ENCODE measurements at places on chromosomes 7 and 10.
A peak's percentile ranks its signal among the peaks of the same experiment; 100 is the strongest.

GRCh38 chr7:55533729-55534080, 38.6 kb downstream of the VOPP1 start:
- no peak for DNase-seq

- no peak for DNase-seq
Observed at GRCh38 chr7:45052011-45052410, 36.8 kb downstream of the NACAD start.

DNA sequence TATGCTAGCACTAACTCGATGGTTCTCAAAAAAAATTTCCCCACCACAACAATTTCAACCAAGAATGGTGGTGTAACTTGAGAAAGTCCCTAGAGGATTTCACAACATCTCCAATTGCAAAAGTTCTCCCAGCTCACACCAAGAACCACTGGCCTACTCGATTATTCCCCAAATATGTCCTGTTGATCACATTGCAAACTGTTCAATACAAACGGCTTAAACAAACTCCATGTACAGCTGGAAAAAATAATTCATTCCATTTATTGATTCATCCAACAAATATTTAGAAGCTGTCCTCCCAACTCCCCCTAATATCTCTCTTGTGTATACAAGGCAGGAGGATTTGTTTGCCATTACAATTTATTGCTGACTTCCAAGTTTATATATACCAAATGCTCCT, 19.1 kb downstream of the TMEM176B start:
- DNase-seq, result peak; percentile 3

GRCh38 chr10:132803416-132804210, 17.7 kb upstream of the NKX6-2 start:
- DNase-seq, result no peak

- DNase-seq, result no peak
Observed at GRCh38 chr10:56508562-56508961, 147.5 kb upstream of the ZWINT start.

GRCh38 chr7:117731455-117731854, 141.8 kb downstream of the CTTNBP2 start:
- DNase-seq, result no peak

DNA sequence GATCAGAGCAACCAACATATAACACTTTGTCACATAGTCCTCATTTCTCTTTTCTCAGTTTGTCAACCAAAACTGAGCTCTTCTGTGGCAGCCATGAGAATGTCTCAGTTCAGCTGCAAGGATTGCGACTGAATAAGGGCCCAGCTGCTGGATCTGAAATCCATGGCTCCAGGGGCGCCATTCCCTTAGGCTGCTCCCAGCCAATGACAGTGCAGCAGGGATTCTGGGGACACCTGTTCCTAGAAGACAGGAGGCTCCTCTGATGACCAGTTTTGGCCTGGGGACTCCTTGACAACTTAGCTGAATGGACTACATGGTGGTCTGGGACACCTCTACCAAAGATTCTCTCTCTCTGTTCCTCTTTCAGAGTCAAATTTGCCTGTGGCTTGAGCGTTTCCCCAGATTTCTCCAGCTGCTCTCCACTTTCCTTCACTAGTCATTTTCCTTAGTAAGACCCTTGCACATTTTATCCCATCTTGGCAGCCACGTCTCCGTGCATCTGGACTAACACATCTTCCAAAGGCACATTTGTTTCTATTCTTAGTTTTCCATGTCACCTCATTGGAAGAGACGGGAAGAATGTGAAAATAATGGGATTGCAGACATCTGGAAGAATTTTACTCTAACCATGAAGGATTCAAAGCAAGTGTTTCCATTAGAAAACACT, 28.1 kb upstream of the KIF5B start:
- DNase-seq, result no peak

- DNase-seq, result peak; percentile 70
Observed at GRCh38 chr10:18312374-18313139, 172.3 kb downstream of the CACNB2 start.

DNA sequence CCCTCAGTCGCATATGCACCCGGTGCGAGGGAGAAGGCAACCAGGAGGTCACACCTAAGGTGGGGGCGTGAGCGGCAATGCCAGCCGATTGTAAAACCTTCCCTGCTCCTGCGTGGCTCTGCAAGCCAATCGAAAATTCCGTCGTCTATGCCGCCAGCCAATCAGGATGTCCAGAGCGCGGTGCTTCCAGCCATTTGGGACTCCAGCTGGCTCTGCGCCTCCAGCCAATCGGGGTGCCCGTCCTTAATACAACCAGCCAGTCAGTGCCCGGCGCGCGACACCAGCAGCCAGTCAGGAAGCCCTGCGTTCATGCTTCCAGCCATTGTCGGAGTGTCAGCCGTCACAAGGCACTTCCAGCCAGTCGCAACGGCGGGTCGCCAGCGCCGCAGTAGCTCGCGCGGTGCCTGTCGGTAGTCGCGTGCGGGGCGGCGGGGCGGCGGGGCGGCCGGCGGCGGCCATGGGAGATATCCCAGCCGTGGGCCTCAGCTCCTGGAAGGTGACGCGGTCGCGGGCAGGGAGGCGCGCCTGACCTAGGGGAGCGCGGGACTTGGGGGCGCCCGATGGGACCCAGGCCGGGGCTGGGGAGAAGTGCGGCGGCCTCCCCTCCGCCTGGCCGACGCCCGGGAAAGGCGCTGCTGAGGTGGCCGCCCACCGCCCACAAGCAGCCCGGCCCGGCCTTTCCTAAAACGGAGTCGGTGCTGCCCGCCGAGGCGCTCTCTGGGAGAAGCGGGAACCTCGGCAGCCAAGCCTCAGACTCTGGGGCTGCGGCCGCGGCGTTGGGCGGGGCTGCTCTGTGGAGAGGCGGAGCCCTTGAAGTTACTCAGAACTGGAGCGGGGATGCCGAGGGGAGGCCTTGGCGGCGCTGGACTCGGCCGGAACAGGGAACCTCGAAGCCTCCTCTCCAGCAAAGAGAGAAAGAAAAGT, at the start of gene AKR1E2:
AKR1E2 (plus strand) TSS at position 340 of the 924 bp plus-strand sequence; CDS start at position 458, 118 bp downstream.
- peak; percentile 82 for DNase-seq

DNA sequence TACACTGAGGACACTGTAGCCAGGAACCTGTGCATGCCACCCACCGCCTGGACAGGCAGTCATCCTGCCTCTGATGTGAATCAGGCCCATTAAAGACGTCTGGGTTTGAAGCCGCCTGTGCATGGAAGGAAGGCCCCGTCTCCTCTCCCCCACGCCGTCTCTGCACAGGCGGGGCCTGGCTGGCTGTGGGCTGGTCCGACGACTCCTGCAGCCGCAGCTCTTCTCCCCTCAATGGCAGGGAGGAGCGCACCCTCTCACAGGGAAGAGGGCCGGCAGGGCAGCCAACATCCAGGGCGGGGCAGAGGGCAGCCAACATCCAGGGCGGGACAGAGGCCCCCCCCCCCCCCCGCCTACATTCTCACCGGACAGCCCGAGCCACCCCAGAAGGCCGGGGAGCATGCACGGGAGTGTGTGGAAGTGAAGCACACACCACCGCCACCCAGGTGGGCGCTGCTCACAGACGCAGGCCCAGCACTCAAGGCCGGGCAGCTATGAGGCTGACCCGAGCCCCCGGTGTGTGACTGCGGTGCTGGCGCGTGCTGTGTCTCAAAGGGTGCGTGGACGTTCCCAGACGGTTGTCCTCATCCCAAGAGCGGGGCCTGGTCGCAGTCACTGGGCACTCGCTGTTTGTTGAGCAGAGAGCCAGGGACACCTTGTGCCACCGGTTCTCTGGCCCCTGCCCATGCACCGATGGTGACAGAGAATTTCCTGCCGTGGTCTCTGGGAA, 19.1 kb downstream of the DPYSL4 start:
- no peak for DNase-seq

DNA sequence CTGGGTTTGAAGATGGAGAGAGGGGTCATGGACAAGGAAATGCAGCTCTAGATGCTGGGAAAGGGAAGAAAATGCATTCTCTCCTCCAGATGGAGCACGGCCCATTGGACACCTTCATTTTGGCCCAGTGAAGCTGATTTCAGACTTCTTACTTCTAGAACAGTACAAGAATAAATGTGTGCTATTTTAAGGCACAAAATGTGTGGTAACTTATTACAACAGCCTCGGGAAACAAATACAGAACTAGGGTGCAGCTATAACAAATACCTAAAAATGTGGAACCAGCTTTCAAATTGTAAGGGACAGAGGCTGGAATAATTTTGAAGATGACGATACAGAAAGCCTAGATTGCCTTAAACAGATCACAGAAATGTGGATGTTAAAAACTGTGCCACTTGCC, 54.1 kb downstream of the CYTH3 start:
- DNase-seq, result no peak

DNA sequence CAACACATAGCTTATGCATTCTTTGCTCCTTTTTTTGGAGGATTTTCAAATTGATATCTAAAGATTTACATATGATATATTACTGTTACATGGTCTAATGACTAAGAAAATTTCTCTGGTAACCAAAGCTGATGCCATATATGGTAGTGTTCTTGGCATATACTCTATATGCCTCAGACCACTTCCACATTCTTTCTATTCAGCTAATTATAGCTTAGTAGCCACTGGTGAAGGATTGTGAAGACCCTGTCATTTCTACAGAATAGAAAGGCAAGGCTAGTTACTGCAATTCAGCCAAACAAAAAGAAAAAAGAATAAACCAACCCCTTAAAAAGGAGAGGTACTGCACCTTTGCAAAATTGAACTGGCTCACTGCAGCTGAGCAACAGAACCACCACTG, 3.7 kb downstream of the PURB start:
- peak; percentile 35 for DNase-seq

GRCh38 chr7:29142021-29142727, 4.2 kb downstream of the CPVL start:
- DNase-seq, result no peak

DNA sequence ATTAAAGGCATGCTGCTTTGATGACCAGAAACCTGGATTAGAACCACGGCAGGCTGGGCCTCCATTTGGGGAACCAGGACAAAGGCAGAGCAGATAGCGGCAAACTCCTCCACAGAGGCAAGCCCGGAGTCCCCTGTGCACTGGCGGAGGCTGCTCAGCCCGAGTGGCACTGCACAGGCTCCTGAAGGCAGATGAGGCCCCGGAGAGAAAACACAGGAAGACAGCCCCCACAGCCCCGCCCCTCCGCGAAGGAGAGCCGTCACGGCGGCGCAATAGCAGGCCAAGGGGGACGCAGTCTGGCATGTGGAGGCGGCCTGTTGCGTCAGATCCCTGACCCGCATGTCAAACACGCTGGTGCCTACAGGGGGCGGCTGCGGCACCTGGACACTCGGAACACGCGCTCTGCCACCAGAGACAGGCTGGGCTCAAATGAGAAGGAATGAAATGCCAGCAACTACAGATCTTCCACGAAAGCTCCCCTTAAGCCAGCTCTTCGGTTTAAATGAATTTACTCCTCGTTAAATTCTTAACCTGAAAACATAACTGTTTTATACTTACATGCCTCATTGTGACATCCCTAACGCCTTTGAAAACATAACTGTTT, 128.5 kb downstream of the MAD1L1 start:
- peak; percentile 96 for DNase-seq

DNA sequence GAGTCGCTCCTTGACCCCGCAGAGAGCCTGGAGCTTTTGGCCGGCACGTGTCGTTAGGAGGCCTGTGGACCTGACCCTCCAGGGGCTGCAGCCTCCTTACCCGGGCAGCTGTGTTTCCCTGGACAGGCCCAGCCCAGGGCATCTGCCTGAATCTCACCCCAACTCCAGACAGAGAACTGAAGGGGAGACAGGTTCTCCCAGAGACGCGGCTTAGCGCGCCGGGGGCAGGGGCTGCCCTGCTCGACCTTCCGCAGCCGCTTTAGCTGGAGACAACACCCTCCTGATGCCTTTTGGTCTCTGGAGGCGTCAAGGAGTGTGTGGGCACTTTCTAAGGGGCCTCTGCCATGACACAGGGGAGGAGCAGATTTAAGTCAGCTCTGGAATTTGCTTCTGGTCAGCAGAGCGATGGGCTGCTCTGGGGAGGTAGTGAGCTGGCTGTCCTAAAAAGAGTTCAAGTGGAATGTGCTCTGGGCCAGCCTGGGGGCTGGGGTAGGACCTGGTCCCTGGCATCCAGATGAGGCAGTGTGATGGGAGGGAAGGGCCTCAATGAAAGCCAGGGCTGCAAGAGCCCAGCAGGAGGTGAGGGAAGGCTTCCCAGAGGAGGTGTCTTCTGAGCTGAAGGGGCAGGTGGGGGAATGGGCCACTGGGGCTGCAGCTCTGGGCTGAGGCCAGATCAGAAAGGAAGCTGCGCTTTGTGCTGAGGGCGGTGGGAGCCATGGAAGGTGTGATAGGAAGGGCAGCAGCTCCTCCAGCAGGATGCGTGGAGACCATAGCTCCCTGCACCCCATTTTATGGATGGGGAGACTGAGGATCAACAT, 5.8 kb downstream of the GRIFIN start:
- no peak for DNase-seq

DNA sequence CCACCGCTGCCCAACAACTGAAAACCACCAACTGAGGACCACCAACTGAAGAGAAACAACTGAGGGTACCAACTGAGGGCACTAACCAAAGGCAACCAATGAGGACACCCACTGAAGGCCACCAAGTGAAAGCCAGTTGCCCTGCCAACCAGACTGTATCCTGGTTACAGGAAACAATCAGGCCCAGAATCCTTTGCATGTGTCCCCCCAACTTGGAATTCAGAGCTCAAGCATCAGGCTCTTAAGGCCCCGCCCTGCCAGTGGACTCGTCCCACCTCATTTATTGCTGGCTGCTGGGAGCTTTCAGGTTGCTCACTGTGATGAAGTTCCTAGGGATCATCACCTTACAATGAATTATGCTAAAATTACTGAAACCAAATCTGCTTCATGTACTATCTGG, 76.6 kb upstream of the ABI1 start:
- no peak for DNase-seq

DNA sequence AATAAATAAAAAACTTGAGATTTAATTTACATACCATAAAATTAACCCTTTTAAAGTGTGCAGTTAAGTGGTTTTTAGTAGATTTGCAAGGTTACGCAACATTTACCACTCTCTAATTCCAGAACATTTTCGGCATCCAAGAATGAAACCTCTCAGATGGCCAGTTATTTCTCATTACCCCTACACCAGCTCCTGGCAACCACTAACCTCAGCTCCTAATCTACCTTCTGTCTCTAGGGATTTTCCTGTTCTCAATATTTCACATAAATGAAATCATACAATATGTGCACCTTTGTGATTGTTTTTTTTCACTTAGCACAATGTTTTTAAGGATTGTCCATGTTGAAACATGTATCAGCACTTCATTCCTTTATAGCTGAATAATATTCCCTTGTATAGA, 45.1 kb downstream of the INPP5F start:
- DNase-seq, result peak; percentile 53

DNA sequence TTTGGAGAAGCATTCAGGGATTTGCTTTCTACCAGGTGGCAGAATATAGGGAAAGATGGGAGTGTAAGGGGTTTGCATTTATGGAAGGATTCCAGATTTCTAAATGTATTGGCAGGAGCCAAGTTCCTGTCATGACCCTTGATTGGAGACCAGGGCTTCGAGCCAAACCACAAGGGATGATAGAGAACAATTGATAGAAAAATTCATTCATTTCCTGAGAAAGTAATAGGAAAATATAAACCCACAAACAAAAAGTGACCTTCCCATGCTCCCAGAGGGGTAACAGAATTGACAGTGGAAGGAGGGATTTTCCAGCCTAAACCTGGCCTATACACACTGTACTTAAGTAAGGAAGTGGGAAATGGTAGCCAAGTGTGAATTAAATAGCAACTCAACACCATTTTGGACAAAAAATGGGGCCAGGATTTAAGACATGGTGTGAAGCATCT, 22.4 kb upstream of the IFIT2 start:
- DNase-seq, result peak; percentile 72

Data from foreskin fibroblast (primary cell).